Activated T-cell treated with anti-CD3 and anti-CD28 coated beads, Interleukin-2, amount 50 U/mL, for 72 hours (primary cell): ENCODE measurements at places on chromosomes 7 and 10.

DNA sequence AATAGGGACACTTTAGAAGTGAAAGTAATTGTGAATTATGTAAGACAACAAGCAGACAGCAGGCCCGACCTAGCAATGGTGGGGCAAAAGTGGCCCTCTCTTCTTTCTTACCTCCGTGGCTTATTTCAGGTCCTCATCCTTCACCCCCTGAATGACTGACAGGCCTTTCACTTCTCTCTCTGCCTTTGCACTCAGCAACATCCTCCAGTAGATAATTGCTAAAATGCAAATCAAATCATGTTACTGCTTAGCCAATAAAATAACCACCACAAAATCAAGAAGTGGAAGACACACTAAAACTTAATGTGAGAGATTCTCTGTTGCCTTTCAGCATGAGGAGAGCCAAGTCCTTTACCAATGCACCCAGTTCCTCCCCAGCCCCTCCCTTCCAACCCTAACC, 274.6 kb upstream of the ZNF32 start:
- DNase-seq: no peak
- no peak overlapping the region for H3K4me3 ChIP-seq
- H3K27me3 ChIP-seq: no peaks in the 10 kb centered on the region
- no peaks in the 10 kb centered on the region for H3K4me1 ChIP-seq
- H3K27ac ChIP-seq: no peak overlapping the region

- no peak overlapping the region for H3K27ac ChIP-seq
- H3K4me3 ChIP-seq: no peak overlapping the region
- H3K4me1 ChIP-seq: peaks cover 6% of the 10 kb centered on the region
- DNase-seq: no peak
Observed at GRCh38 chr10:13525663-13526062, 3.2 kb downstream of the BEND7 start.

DNA sequence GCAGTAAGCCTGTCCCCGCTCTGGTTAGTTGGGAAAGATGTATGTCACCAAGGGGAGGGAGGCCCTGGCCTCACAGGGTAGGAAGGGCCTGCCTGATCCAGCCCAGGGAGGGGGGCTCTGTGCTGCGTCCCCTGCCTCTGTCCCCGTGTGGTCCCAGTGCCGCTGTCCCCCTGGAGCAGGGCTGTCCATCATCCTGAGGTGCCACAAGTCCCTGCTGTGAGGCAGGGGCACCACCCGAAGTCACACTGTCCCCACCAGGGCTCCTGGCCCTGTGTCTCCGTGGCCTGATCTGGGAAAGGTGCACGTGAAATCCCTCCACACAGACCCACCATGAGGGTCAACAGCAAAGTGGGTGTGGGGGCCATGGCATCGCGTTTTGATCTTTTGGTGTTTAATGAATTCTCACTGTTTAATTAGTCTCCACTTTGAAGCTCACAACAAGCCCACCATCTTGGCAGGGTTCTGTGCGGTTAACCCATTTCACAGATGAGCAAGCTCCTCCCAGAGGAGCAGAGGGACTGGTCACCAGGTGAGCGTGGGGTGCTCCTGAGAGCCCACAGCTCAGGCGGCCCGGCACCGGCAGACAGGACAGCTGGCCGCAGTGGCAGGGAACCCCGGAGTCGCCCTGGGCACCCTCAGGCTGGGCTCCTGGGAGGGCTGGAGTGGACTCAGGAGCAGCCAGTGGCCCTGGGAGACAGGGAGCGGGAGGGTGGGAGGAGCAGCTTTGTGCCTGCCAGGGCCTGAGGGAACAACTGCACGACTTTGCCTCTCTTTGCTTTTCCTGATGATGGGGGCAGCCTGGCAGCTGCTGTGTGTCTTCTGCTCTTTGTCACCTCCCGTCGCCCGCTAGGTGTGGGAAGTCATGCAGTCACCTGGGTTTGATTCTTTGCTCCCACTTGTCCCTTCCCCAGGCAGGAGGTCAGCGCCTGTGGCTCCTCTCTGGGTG, 12.0 kb upstream of the CRYGN start:
- H3K4me3 ChIP-seq: no peak overlapping the region
- H3K4me1 ChIP-seq: peaks cover 27% of the 10 kb centered on the region
- H3K27ac ChIP-seq: no peak overlapping the region
- no peaks in the 10 kb centered on the region for H3K36me3 ChIP-seq
- peaks cover 7% of the 10 kb centered on the region for H3K27me3 ChIP-seq

DNA sequence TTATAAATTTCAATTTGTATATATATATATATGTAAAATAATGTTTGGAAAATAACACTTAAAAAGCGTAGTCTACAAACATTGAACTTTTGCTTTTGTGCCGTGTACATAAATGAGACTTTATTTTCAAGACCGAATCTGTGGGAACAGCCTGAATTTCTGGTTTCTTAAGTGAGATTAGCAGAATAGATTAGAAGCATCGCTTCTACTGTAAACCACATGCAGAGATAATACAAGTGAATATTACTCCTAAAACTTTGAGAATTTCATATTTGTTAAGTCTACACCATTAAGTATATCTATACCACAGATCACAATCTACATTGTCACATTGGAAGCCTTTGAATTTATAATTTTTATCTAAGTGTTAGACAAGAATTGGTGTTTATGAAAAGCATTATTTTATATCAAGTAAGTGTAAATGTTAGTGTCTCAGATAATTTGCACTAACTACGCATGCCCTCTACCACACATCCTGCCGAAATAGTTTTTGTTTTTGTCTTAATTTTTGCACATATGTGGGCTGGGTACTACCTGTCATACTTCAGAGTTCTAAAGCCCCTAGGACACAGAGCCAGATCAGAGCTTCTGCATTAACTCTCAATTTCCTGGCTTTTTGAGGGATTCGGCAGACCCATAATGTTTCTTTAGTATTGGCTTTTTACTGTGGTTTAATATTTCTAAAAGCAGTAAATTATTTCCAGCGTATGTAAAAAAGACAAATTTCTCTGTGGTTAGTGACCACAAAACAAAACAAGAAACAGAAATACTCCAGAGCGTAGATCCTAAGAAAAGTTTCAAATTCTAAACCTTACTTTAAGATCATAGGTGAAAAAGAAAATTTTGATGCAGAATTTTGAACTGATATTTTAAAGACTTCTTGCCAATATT, 20.0 kb downstream of the TWIST1 start:
- no peaks in the 10 kb centered on the region for H3K36me3 ChIP-seq
- H3K4me1 ChIP-seq: no peaks in the 10 kb centered on the region
- no peak overlapping the region for H3K27ac ChIP-seq
- no peaks in the 10 kb centered on the region for H3K27me3 ChIP-seq
- H3K4me3 ChIP-seq: no peak overlapping the region
- DNase-seq: no peak

GRCh38 chr10:33655165-33655815, 320.8 kb upstream of the NRP1 start:
- H3K4me1 ChIP-seq: no peaks in the 10 kb centered on the region
- no peak overlapping the region for H3K4me3 ChIP-seq
- H3K36me3 ChIP-seq: peaks cover 4% of the 10 kb centered on the region
- H3K27ac ChIP-seq: no peak overlapping the region
- DNase-seq: no peak
- H3K27me3 ChIP-seq: peaks cover 14% of the 10 kb centered on the region

DNA sequence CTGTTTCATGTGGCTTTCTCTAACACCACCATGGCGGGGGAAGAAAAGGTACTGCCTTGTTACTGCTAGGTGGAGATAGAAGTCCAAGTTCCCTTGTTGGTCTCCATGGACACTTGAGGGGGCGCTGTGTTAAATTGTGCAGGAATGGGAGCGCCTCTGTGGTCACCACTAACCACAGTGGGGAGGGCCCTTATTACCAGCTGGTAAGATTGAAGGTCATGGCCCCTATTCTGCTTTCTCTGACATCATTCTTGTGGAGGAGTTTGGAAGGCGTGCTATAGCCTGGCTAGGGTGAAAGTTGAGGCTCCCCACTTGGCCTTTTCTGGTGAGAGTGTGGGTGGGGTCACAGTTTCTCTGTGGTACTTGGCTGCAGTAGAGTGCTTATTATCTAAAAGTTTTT, 14.9 kb upstream of the MXI1 start:
- DNase-seq: peak; percentile 7
- H3K27ac ChIP-seq: no peak overlapping the region
- peaks cover 37% of the 10 kb centered on the region for H3K27me3 ChIP-seq
- H3K36me3 ChIP-seq: no peaks in the 10 kb centered on the region

- no peak overlapping the region for H3K4me3 ChIP-seq
- H3K27ac ChIP-seq: no peak overlapping the region
- no peaks in the 10 kb centered on the region for H3K36me3 ChIP-seq
- no peaks in the 10 kb centered on the region for H3K27me3 ChIP-seq
- no peak for DNase-seq
Observed at GRCh38 chr10:52283174-52283573, 30.9 kb upstream of the DKK1 start.

GRCh38 chr10:26574783-26575182, 122.7 kb upstream of the PDSS1 start:
- H3K27ac ChIP-seq: peak overlapping the region; percentile 92
- no peak overlapping the region for H3K4me3 ChIP-seq
- no peak for DNase-seq
- H3K36me3 ChIP-seq: peaks cover 37% of the 10 kb centered on the region
- H3K27me3 ChIP-seq: no peaks in the 10 kb centered on the region

GRCh38 chr7:115340828-115341227, 418.9 kb downstream of the MDFIC start:
- no peak overlapping the region for H3K4me3 ChIP-seq
- H3K4me1 ChIP-seq: peaks cover 6% of the 10 kb centered on the region
- no peak for DNase-seq

DNA sequence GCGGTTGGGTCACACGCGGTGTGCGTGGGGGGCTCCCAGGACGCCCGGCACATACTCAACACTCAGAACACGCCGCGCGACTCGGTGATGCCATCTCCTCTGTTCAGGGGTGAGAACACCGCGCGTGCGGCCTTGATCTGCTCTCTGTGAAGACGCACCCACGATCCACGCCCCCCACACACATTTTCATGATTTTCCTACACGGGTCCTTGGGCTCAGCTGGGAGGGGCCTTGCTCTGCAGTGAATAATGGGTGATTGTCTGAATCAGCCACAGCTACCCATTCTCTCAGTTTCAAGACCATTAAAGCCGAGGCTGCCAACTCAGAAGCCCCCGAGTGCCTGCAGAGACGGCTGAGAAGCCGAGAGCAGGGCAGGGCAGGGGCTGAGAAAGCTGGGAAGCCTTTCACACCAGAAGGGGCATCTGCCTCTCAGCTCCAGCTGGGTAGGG, 54.3 kb upstream of the PDGFA start:
- H3K36me3 ChIP-seq: peaks cover 13% of the 10 kb centered on the region
- no peak overlapping the region for H3K4me3 ChIP-seq
- DNase-seq: no peak
- no peak overlapping the region for H3K27ac ChIP-seq
- H3K4me1 ChIP-seq: no peaks in the 10 kb centered on the region

DNA sequence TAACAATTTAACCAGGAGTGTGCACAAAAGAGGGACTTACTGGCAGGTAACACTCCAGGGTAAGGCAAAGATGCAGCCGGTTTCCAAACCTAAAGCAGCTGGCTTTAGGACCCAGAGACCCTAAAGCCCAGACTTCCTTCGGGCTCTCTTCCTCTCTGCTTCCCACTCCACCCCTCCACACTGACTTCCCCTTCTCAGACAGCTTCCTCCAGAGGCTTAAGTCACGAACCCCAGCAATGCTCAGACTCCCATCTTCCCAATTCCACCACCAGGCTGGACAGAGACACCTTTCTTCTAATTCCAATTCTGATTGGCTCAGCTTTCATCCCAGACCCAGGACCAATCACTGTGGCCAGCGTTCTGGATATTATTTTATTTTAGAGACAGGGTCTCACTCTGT, 24.8 kb downstream of the STYXL1 start:
- H3K36me3 ChIP-seq: peaks cover 6% of the 10 kb centered on the region
- no peak overlapping the region for H3K4me3 ChIP-seq
- no peak for DNase-seq
- no peak overlapping the region for H3K27ac ChIP-seq
- no peaks in the 10 kb centered on the region for H3K27me3 ChIP-seq
- H3K4me1 ChIP-seq: peaks cover 10% of the 10 kb centered on the region
